Thyroid gland (tissue), 4 donors: ENCODE measurements at places on chromosomes 6 and 20. TPM values are rescaled to one million over a fixed set of nuclear protein-coding genes. Genes with fewer than 3 reads are reported as not detected.
A peak's percentile ranks its signal among the peaks of the same experiment; 100 is the strongest.

The HMGN4 gene
- total RNA-seq: 64.8 TPM

DNA sequence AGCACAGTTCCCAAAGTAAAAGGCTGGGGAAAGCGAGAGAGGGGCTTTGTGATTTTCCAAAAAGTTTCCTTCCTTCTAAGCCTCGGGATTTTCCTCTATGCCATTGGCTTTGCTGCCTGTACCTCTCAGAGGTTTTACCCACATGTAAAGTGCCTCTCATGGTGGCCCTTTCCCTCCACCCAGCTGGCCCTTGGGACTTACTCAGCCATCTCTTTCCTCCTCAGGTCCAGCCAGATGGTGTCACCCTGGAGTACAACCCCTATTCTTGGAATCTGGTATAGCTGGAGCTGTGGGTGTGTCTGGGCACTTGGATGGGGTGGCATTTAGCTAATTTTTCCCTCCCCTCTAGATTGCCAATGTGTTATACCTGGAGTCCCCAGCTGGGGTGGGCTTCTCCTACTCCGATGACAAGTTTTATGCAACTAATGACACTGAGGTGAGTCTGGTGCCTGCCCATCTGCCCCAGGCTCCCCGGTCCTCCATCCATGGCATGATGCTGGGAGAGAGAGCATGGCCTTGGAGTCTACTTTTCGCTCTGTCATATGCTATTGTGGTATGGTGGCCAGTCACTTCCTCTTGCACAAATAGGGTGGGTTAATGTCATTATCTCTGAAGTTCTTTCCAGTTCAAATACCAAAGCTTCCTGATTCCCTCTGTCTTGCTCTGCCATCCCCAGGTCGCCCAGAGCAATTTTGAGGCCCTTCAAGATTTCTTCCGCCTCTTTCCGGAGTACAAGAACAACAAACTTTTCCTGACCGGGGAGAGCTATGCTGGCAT is 1.1 kb downstream of the CTSA start:
- peaks cover 10% of the 10 kb centered on the region for H3K4me1 ChIP-seq
- peak overlapping the region; percentile 67 for H3K4me3 ChIP-seq
- peaks cover 9% of the 10 kb centered on the region for H3K36me3 ChIP-seq
- H3K27me3 ChIP-seq: no peaks in the 10 kb centered on the region

- H3K27me3 ChIP-seq: no peaks in the 10 kb centered on the region
- no peaks in the 10 kb centered on the region for H3K4me1 ChIP-seq
- H3K4me3 ChIP-seq: no peak overlapping the region
- no peak overlapping the region for H3K27ac ChIP-seq
- no peaks in the 10 kb centered on the region for H3K36me3 ChIP-seq
These were observed 31.7 kb upstream of the RPS6KA2 start for GRCh38 chr6:166658792-166659150.

GRCh38 chr20:49821870-49822331 is 9.3 kb downstream of the SLC9A8 start:
- H3K4me1 ChIP-seq: peaks cover 57% of the 10 kb centered on the region
- H3K27me3 ChIP-seq: no peaks in the 10 kb centered on the region
- peak; percentile 47 for DNase-seq
- no peaks in the 10 kb centered on the region for H3K36me3 ChIP-seq
- no peak overlapping the region for H3K4me3 ChIP-seq
- no peak overlapping the region for H3K27ac ChIP-seq

GRCh38 chr20:52783769-52784168 is 188.4 kb upstream of the TSHZ2 start:
- no peaks in the 10 kb centered on the region for H3K27me3 ChIP-seq
- H3K27ac ChIP-seq: no peak overlapping the region
- H3K4me3 ChIP-seq: no peak overlapping the region

GRCh38 chr20:50646483-50646996 is 44.8 kb downstream of the RIPOR3 start:
- peaks cover 9% of the 10 kb centered on the region for H3K4me1 ChIP-seq
- no peaks in the 10 kb centered on the region for H3K27me3 ChIP-seq
- H3K4me3 ChIP-seq: no peak overlapping the region
- H3K36me3 ChIP-seq: no peaks in the 10 kb centered on the region
- DNase-seq: no peak

DNA sequence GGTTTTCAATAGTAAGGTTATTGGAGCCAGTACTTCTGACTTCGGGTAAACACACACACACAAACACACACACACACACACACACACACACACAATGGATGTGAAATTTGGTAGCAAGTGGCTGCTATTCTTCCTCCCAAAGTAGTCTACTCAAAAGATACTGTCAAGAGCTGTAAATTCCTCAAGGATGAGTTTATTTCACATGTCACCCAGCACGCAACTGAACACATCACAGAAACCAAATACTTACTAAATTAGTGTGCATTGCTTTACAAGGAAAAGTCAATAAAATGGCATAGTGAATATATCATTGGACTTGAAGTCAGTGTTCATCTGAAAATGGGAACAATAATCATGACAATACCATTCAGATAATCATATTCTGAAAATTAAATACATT is 32.9 kb downstream of the MMUT start:
- H3K27me3 ChIP-seq: no peaks in the 10 kb centered on the region
- no peak for DNase-seq
- no peak overlapping the region for H3K27ac ChIP-seq
- peaks cover 23% of the 10 kb centered on the region for H3K36me3 ChIP-seq

- H3K27me3 ChIP-seq: no peaks in the 10 kb centered on the region
- no peak for DNase-seq
- H3K36me3 ChIP-seq: no peaks in the 10 kb centered on the region
- no peak overlapping the region for H3K4me3 ChIP-seq
These were observed 93.6 kb downstream of the SNAP91 start for GRCh38 chr6:83615025-83615999.

The CHRNA4 gene
- total RNA-seq: 0.54 TPM

- H3K36me3 ChIP-seq: no peaks in the 10 kb centered on the region
- H3K27me3 ChIP-seq: no peaks in the 10 kb centered on the region
- no peaks in the 10 kb centered on the region for H3K4me1 ChIP-seq
- DNase-seq: no peak
- no peak overlapping the region for H3K4me3 ChIP-seq
These were observed 42.9 kb upstream of the SPTLC3 start for GRCh38 chr20:12965870-12966251.

The SGK2 gene
- 0.58 TPM for total RNA-seq

The AGER gene
- total RNA-seq: 10.3 TPM

The MAK gene
- total RNA-seq: 0.21 TPM

- no peak overlapping the region for H3K4me3 ChIP-seq
- no peak for DNase-seq
- no peaks in the 10 kb centered on the region for H3K36me3 ChIP-seq
- no peaks in the 10 kb centered on the region for H3K27me3 ChIP-seq
- no peak overlapping the region for H3K27ac ChIP-seq
These were observed 55.0 kb downstream of the NOX3 start for GRCh38 chr6:155400654-155400965.

GRCh38 chr20:63520934-63521601 is 503 bp downstream of the PPDPF start:
- no peaks in the 10 kb centered on the region for H3K36me3 ChIP-seq
- peak overlapping the region; percentile 92 for H3K27ac ChIP-seq
- DNase-seq: peak; percentile 78
- H3K4me1 ChIP-seq: peaks cover 23% of the 10 kb centered on the region
- H3K4me3 ChIP-seq: peak overlapping the region; percentile 94

The CRISP2 gene
- 2.7 TPM for total RNA-seq

- H3K4me3 ChIP-seq: peak within 1 kb of the TSS; percentile 19
- H3K27me3 ChIP-seq: no peaks in the 10 kb centered on the region
- peak within 1 kb of the TSS; percentile 35 for H3K27ac ChIP-seq
- DNase-seq: peak; percentile 66
- H3K4me1 ChIP-seq: no peaks in the 10 kb centered on the region
- H3K36me3 ChIP-seq: peaks cover 3% of the 10 kb centered on the region
These were observed at the start of gene ECT2L for GRCh38 chr6:138795809-138796603. ECT2L (plus strand) TSS chr6:138796087; CDS start chr6:138813275, 17,188 bp downstream.

The TCP11 gene
- total RNA-seq: 2.8 TPM

DNA sequence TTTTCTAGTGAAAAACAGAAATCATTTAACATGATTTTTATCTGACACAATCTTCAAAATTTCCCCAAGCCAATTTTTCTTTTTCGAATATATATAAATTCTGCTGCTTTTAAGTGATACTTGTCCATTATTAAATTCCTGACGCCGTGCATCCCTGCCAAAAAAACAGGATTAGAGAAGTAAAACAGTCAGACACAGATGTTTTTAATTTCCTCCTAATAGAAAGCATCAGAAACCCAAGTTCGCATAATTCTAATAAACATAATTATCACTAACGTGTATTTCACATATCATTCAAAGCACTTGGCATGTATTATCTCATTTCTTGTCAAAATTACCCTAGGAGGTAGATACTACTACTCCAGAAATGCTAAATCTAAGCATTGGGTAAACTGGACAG is 179.5 kb downstream of the ZFP64 start:
- no peak overlapping the region for H3K4me3 ChIP-seq
- H3K27me3 ChIP-seq: no peaks in the 10 kb centered on the region
- H3K4me1 ChIP-seq: no peaks in the 10 kb centered on the region
- DNase-seq: no peak
- H3K36me3 ChIP-seq: no peaks in the 10 kb centered on the region
- H3K27ac ChIP-seq: no peak overlapping the region

The HRH3 gene
- not detected for total RNA-seq

The AVP gene
- not detected for total RNA-seq

DNA sequence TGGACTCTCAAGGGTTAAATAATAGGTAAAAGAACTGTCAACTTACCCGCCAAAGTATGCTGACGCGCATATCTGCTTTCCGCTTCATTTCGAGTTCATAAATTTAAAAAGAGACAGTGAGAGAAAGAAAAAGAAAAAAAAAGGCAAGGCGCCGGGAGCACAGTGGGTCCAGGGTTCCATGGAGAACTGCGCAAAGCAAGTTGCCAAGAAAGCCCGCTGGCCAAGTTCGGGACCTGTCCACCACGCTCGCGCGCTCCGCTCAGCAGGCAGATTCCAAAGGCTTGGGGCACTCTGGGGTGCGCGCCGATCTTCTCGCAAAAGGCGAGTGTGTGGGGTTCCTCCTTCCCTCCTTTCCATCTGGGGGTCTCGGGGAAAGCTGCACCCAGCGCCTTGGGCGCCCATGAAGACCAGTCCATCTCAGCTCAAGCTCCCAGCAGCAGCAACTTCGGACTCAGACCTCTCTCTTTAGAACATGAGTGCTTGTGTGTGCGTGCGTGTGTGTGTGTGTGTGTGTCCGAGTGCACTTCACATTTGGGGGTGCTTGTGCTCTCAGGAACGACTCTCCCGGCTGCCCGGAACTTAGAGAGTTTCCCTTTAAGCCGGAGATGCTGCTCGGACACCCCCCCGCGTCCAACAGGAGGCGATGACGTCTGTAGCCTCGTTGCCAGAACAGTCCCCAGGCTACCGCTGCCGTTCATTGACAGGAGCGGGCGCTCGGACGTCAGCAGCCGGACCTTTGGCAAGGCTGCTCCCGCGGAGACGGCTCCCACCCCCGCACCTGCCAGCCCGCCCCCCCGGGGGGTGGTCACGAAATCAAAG is 180.0 kb downstream of the TBXT start:
- no peaks in the 10 kb centered on the region for H3K36me3 ChIP-seq
- peaks cover 17% of the 10 kb centered on the region for H3K4me1 ChIP-seq
- peak overlapping the region; percentile 81 for H3K27ac ChIP-seq
- DNase-seq: peak; percentile 81
- no peaks in the 10 kb centered on the region for H3K27me3 ChIP-seq
- peak overlapping the region; percentile 31 for H3K4me3 ChIP-seq
